ENCODE measurements at places on chromosomes 3 and 15.

GRCh38 chr3:51934991-51935885, 6.5 kb downstream of the RRP9 start:
- no peak for DNase-seq

- no peak for DNase-seq
Measured at GRCh38 chr3:122996038-122996580, 31.5 kb downstream of the SEMA5B start.

- no peak for DNase-seq
Measured at GRCh38 chr3:109569135-109569846, 231.9 kb upstream of the DPPA4 start.

- no peak for DNase-seq
Measured at GRCh38 chr3:64008487-64009351, 14.6 kb downstream of the PSMD6 start.

DNA sequence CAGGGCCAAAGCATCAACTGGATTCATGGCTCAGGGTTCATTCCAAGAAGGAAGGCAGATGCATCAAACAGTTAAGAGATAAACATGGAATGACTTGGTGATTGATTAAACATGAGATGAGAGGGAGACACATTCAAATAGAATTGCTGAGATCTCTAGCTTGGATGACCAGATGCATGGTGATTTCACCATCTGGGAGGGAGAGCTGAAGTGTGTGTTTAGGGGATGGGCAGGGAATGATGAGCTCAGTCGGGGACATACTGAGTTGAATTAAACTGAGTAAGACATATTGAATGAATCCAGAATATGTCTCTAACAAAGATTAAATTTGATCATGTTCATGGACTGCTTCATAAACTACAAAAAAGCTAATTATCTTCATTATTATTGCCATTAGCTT, 35.5 kb downstream of the CADPS start:
- DNase-seq = no peak

GRCh38 chr3:53042651-53043050, 3.2 kb downstream of the SFMBT1 start:
- no peak for DNase-seq

GRCh38 chr3:185961675-185962232, 23.9 kb upstream of the TRA2B start:
- no peak for DNase-seq

- DNase-seq = no peak
Measured at GRCh38 chr15:74036271-74037170, 42.0 kb downstream of the PML start.

DNA sequence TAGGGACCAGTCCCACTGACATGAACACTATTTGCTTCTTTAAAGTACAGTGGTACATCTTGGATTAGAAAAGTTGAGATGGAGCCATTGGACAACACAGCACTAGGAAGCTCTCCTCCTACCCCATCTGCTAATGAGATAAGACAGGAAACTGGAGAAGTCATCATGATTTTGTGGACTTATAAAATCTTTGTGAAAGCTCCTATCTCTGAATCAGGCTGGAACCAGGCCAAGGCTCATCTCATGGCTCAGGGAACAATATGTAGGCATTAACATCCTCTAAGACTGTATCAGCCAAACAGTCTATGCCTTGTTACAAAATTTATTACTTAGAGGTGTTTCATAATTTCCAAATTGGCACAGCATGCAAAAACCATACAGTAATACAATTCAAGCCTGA, 84.1 kb downstream of the BOC start:
- DNase-seq = no peak

DNA sequence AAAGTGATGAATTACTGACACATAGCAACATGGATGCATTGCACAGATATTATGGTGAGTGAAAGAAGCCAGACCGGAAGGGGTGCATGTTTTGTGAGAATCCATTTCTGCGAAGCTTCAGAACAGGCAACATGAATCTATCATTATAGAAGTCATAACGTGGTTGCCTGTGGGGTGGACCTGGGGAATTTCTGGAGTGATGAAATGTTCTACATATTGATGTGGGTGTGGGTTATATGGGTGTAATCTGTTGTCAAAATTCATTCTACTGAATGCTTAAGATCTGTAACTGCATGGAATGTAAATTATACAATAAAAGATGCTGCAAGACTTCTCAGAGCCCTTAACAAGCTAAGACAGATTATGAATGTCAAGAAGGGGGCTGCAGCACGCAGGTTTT, 25.2 kb upstream of the TSPAN3 start:
- DNase-seq = no peak

GRCh38 chr3:138818185-138818860, 16.4 kb downstream of the PIK3CB start:
- no peak for DNase-seq

- DNase-seq = no peak
Measured at GRCh38 chr15:61146931-61147230, 82.2 kb downstream of the RORA start.

GRCh38 chr15:73885954-73886700, 12.8 kb downstream of the TBC1D21 start:
- DNase-seq = no peak

DNA sequence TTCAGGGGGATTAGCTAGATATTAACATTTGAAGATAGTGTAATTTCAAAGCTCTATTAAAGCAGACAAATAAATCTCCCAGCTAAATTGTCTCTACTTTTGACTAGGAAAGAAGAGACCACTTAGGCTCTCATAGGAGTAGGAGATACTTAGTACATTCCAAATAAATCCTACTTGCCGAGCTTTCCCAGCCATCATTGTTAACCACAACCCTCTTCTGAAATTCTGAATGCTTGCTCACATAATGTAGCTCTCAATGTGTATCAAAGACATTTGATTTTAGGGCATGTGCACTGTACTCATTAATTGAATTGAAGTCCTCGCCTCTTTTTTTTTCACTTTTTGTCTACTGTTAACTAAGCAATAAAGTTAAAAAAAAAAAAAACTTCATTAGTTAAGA, 598.2 kb upstream of the ADAMTS9 start:
- DNase-seq = no peak

DNA sequence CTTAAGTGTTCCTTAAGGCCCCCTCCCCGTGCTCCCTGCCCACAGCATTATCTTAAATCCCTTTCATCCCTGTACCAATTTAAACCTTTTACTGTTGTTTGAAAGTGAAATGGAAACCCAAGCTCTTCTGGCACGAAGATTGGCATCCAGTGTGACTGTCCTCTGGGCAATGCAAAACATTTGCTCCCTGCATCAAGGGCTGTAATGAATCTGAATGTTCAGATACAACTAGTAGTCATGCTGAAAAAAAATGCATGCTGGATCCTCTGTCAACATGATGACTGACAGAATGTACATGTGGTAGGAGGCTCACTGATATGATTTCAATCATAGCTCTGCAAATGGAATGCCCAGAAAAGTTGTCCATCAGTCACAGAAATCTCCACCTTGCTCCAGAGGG, 8.1 kb upstream of the CDIN1 start:
- no peak for DNase-seq

- no peak for DNase-seq
Measured at GRCh38 chr15:65631503-65631902, 9.8 kb downstream of the SLC24A1 start.

DNA sequence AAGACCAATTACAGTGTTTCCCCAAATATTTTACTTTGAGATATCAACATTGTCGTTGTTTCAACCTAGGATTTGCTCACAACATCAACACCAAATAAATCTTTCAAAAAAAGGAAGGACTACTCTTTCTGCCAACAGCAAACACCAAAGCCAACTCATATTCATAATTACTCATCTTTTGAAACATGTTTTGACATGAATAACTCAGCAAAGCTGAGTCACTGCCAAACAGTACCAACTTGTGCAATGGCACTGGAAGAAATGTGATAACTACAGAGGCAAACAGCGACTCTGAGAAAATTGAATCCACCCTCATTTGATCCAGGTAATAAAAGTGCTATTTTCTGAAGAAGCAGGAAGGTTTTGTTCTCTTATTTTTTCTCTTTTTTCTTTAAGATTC, 67.2 kb downstream of the PEX5L start:
- no peak for DNase-seq

DNA sequence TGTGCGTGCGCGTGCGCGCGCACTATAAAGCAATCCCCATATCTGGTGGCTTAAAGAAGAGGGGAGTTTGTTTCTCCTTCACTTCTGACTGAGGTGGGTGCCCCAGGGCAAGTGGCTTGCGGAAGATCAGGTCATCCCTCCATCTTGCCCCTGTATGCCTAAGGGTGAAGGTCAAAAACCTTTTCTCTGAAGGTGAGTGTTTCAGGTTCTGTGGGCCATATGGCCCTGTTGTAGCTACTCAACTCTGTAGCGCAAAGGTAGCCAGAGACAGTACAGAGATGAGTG, 5.5 kb downstream of the ABTB1 start:
- DNase-seq = no peak

DNA sequence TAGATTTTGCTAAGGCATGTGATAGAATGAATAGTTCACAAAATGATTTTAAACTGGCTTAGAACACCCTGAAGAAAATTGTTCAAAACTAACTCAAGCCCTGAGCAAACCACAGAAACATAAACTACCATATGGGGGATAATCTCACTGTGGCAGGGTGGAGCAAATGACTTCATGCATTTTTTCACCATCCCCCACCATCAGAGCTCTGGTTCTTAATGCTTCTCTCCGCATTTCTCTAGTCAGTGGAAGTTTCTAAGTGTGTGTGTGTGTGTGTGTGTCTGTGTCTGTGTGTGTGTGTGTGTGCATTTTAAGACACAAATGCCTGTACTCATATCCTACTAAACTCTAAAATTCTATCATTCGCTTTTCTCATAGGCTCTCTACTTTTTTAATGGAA, 107.1 kb upstream of the PHLDB2 start:
- DNase-seq = no peak

DNA sequence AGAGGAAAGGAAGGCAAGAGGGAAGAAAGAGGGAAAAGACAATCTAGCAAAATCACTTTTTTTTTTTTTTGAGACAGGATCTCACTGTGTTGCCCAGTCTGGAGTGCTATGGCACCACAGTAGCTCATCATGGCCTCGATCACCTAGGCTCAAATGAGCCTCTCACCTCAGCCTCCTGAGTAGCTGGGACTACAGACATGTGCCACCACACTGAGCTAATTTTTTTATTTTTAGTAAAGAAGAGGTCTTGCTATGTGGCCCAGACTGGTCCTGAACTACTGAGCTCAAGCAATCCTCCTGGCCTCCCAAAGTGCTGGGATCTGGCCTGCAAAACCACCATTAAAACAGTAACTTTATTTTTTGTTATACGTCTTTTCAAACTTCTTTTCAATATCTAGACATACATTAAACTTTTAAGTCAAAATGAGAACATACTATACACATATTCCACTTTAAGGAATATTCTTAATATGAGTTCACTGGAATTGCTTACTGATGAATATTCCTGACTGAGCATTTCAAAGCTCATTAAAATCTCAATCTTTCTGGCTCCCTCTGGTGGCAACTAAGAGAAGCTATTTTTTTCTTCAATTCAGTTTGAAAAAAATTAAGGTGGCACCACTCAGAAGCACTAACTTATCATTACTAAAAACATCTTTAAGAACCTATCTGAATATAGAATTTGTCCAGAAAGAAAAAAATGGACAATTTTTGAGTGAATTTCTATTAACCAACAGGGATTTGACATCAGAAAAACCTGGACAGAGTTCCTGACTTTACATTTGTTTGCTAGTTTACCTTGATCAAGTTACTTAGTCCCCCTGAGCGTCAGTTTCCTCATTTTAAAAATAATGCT, 40.9 kb downstream of the UACA start:
- peak; percentile 6 for DNase-seq

DNA sequence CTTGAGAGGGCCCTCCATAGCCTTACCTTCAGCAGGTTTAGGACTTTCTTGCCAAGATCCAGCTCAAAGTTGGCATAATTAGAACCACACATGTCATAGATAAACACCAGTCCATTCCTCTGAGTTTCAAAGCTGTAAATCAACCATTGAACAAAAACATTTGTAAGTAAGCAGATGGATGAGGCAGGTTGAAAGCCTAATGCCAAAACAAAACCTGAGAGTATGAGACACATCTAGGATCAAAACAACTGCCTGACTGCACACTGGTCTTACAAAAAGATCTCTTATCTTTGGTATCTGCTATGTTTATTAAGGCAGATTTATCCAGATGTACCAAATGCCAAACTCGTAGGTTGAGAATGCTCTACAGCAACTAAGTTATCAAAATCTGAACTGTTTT, 61.9 kb downstream of the PTPN9 start:
- no peak for DNase-seq

- DNase-seq = no peak
Measured at GRCh38 chr3:4595710-4596113, 102.6 kb downstream of the ITPR1 start.

DNA sequence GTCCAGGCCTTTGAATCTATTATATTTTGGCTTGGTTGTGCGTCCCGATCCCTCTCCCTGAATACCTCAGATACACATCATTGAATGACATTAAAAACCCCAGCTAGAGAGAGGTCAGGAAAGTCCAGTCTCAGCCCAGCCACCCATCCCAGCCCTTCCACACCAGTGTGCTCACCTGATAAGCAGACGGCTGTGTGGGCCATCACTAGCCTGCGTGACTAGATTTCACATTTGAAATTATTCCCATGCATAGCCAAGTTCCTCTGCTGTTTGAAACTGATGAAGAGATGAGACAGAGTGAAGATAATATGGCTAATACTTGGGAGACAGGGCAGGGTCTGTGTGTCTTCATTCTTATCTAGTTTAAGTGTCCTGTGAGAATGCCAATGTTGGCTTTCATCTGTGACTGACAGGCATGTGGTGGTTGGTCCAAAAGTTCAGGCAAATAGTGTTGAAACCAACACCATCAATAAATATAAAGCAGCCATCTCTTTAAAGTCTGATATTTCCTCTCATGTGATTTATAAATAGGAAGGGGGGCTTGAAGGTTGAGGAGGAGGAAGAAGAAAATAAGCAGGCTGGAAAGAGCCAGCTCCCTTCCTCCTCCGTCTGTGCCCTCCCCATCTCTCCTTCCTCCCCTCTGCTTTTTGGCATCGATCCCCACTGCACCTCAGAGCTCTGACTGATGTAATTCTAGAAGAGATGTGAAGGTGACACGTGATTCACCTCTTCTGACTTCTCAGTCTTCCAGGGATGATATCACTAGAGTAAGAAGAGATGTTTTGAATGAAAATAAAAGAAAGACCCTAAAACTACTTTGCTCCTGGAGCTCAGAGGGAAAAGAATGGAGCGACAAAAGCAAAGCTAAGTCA, 5.1 kb downstream of the FAM43A start:
- no peak for DNase-seq

- DNase-seq = no peak
Measured at GRCh38 chr3:179278932-179279693, 28.2 kb upstream of the KCNMB3 start.

DNA sequence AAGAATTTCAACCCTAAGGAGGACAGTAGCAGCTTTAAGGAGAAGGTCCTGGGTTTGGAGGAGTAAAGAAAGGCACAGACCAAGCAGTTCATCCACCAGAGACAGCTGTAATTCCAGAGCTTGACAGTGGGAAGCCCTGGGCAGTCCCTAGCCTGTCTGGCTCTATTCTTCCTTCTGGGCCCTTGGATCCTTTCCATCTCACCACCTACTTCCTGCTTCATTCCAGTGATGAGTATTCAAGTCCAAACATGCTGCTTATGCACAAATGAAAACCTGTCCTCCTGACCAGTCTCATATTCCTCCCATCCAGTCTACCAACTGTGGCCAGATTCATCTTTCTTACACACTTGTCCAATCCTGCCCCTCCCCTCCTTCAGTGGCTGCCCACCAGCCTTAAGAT, 171.4 kb downstream of the CNTN3 start:
- DNase-seq = no peak

Data from GM19239 (cell line).